ENCODE measurements at places on chromosomes 12 and 14. TPM values are rescaled to one million over a fixed set of nuclear protein-coding genes. Genes with fewer than 3 reads are reported as not detected.

The NTN4 gene
- 51.3 TPM for total RNA-seq

The EGLN3 gene
- total RNA-seq: 41.1 TPM

The KRT1 gene
- total RNA-seq: not detected

The AMDHD1 gene
- 0.66 TPM for total RNA-seq

The RERGL gene
- total RNA-seq: 4.3 TPM

The TRIAP1 gene
- 9.8 TPM for total RNA-seq

The DAO gene
- total RNA-seq: not detected

The CLEC1B gene
- total RNA-seq: not detected

The ALDH1L2 gene
- 6.0 TPM for total RNA-seq

The CMAS gene
- total RNA-seq: 36.4 TPM

The KRT85 gene
- not detected for total RNA-seq

The RPS6KL1 gene
- 5.8 TPM for total RNA-seq

The ANAPC5 gene
- total RNA-seq: 81.8 TPM

The SIX1 gene
- 0.46 TPM for total RNA-seq

The DPPA3 gene
- not detected for total RNA-seq

The OS9 gene
- 141 TPM for total RNA-seq

The CMKLR1 gene
- 10.2 TPM for total RNA-seq

The SCN8A gene
- 0.33 TPM for total RNA-seq

The SLC38A4 gene
- not detected for total RNA-seq

The PRKCH gene
- 36.7 TPM for total RNA-seq

The ADSS1 gene
- total RNA-seq: 4.3 TPM

The ZFHX2 gene
- total RNA-seq: 0.50 TPM

The HOXC9 gene
- not detected for total RNA-seq

The SLC25A21 gene
- total RNA-seq: 1.1 TPM

The AQP5 gene
- total RNA-seq: 0.83 TPM

The CBLN3 gene
- total RNA-seq: 2.2 TPM

The TAS2R7 gene
- not detected for total RNA-seq

The FOXG1 gene
- 0.83 TPM for total RNA-seq

The TRMT5 gene
- total RNA-seq: 8.6 TPM

The MANSC4 gene
- not detected for total RNA-seq

The AQP2 gene
- not detected for total RNA-seq

The ETNK1 gene
- total RNA-seq: 19.8 TPM

The TAS2R30 gene
- total RNA-seq: 5.8 TPM

The RPGRIP1 gene
- total RNA-seq: not detected

The IGFBP6 gene
- total RNA-seq: 1,141 TPM

All from esophagus muscularis mucosa (tissue), 4 donors.